ENCODE measurements at places on chromosomes 16 and 17. TPM values are rescaled to one million over a fixed set of nuclear protein-coding genes. Genes with fewer than 3 reads are reported as not detected.

DNA sequence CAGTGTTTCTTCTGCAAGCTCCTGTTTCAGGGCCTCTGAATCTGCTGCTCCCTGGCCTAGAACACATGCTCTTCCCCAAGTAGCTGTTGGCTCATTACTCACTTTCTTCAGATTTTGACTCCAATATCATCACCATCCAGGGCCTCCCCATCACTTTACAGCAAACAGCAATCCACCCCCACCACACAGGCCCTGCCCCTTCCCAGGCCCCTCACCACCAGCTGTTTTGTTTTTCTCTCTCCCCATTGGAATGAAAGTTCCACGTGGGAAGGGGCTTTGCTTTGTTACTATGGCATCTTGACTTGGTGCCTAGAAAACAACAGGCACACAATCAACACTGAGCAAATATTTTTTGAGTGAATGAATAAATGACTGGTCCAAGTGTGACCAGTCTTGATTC lies 4.0 kb downstream of the TMEM170A start:
- DNase-seq: no peak

The HS3ST4 gene
- total RNA-seq: not detected

DNA sequence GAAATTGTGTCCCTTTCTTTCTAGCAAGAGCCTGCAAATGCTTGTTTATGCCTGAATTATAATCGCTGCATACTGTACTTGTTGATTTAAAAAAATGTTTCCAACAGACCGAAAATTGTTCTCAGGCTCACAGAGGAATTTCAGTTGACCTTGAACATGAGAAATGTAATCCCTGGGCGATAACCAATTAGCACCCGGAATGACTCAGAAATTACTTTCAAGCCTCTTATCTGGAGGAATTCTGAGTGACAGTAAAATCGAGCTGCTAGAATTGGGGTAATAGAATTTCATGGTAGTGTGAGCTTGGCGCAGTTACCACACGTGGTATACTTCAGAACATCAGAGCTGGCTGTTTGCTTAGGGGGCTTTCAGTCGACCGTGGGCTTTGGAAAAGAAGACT lies 139.1 kb upstream of the CACNG3 start:
- DNase-seq: no peak

DNA sequence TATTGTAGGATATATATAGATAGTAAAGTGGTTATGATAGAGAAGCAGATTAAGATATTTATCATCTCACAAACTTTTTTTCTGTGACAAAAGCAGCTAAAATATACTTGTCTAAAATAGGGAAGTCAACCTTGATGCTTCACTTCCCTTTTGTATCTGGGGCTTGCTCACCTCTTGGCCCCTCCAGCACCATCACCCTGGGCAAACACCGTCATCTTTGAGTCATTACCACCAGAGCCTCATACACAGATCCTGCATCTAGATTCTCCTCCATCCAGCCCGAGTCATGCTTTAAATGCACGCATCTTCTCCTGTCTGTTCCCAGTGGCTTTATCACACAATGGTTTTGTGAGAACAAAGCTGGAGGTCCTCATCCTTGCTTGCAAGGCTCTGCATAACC lies 1062.7 kb upstream of the EEF2KMT start:
- DNase-seq: no peak

The CCDC200 gene
- not detected for total RNA-seq

GRCh38 chr17:42422412-42422957 lies 571 bp downstream of the CAVIN1 start:
- peak; percentile 36 for DNase-seq

DNA sequence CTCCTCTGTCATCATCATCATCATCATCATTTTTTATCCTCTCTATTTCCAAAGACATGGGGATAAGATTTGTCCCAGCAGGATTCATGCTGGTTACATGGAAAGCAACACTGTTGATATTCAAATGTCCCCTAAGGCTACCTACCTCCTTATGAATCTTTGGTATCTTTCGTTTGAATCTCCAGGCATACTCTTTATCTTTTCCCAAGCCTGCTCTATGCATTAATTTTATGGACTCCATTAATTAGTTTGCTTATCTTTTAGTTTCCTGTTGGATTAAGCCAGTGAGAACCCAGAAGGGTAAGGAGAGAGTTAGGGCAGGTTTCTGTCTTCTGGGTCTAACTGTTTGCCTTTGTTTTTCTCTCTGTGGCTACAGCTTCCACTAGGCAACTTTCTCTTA lies 129.6 kb upstream of the GOT2 start:
- DNase-seq: no peak

The GAS2L2 gene
- not detected for total RNA-seq

DNA sequence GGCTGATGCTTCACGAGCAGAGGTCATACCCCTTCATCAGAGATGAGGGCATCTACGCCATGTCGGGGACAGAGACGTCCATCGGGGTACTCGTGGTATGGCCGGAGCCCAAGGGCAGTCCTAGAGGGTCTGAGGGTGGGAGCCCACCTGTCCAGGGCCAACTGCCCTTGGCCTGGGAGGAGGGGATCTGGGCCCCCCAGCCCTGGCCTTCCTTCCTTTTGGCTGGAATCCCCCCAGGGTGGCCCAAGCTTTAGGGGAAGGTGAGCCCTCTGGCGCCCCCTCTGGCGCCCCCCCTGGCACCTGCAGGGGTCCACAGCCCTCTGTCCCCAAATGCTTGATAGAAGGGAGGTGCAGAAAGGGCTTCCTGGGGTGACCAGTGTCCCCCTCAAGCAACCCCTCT lies 69.3 kb downstream of the SCNN1B start:
- no peak for DNase-seq

DNA sequence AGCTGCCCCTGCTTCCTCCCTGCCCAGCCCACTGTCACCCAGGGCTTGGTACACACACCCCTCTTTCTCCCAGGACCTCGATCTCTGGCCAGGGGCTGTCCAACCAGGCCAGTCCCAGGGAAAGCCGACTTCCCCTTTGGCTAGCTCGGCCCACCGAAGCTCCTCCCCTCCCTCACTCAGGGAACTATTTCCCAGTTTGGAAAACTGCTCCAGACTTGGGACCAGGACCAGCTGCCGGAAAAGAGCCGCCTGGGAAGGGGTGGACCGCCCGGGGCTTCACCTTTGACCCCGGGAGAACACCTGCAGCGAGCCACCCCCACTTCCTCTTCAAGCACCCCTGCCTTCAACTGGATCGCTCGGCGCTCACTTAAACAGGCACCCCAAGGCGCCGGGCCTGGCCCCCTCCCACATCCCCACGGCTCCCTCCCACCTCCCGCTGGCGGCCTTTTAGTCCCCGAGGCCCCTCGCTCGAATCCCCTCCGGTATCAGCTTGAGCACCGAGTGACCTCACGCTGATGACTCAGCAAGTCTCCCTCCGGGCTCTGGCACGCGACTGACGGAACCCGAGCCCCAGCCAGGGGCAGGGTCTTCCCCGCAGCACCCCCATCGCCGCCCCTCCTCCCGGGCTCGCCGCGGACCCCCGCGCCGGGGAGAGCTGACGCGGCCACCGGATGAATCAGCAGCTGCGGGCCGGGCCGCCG lies 934 bp downstream of the MAFG start:
- DNase-seq: peak; percentile 71

The NUFIP2 gene
- 61.0 TPM for total RNA-seq

The DUS1L gene
- total RNA-seq: 134 TPM

The DHRS7C gene
- not detected for total RNA-seq

DNA sequence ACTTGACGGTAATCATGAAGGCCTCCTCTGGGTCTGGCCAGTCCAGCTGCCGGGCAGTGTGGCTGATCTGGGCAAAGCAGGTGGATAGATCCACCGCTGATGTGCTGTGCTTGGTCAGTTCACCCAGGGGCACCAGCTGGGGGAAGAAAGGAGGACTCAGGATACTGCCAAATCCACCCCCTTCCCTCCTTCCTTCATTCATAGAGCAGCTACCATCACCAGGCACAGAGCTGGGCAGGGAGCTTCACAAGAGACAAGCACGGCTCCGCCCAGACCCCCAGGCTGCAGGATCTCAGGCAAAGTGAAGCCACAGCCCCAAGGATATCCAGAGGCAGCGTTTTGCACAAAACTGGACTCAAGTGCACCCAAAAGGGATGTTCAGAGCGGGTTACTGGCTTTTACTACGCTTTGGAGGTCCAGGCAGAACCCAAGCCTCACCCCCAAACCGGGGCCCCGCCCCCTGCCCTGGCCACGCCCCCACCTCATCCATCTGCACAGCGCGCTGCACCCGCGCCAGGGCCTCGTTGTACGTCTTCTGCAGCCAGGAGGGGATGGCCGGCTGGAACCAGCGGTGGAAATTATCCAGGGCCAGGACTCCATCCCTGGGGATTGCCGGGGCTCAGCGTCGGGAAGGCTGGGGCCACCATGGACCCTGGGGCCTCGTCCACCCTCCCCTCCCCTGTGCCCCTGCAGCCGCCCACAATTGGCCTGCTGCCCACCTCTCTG lies 9.1 kb downstream of the UNC13D start:
- DNase-seq: no peak

- DNase-seq: no peak
Observed at GRCh38 chr17:54608634-54609155, 292.0 kb upstream of the TOM1L1 start.

The C16orf89 gene
- not detected for total RNA-seq

The CCDC154 gene
- total RNA-seq: 5.1 TPM

The PTGES3L gene
- 1.4 TPM for total RNA-seq

DNA sequence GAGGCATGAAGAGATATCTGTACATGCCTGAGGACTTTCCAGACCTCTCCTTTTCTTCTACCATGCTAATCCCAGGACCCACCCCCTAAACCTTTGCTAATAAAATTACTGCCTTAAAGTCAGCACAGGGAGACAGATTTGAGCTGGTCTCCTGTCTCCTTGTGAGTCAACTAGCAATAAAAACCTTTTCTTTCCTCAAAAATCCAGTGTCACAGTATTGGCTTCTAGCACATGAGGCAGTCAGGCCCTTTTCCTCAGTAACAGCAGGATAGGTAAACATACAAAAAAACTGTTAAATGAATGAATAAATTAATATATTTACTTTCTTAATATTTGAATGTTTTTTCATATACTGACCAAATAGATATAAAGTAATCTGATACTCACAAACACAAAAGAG lies 41.3 kb downstream of the ABCA10 start:
- no peak for DNase-seq

DNA sequence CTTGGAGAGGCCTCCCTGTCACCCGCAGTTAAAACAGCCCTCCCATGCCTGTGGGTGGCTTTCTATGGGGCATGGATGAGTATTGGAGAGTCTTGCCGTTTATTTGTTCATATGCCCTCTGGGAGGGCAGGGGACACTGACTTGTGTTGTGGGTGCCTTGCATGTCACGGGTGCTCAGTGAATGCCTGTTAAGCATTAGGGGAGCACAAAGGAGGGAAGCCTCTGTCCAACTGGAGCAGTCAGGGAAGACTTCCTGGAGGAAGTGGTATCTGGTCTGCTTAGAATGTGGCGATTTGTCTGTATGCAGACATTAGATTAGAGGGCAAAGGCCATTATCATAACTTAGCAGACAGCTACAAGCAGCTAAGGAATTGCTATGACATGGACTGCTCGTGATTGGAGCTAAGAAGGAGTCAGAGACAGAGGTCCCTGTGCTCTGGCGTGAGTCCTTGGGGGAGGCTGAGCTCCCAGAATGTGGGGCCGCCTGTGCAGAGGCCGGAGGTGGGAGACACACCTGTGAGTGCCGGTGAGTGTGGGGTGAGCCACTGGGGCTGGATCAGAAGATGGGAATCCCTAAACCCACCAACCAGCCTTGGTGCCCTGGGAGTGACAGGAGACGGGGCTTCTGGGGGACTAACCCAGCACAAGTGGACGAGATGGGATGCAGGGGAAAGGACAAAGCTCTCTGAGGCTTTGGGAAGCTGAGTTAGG lies 286.1 kb downstream of the SEC14L1 start:
- peak; percentile 15 for DNase-seq

DNA sequence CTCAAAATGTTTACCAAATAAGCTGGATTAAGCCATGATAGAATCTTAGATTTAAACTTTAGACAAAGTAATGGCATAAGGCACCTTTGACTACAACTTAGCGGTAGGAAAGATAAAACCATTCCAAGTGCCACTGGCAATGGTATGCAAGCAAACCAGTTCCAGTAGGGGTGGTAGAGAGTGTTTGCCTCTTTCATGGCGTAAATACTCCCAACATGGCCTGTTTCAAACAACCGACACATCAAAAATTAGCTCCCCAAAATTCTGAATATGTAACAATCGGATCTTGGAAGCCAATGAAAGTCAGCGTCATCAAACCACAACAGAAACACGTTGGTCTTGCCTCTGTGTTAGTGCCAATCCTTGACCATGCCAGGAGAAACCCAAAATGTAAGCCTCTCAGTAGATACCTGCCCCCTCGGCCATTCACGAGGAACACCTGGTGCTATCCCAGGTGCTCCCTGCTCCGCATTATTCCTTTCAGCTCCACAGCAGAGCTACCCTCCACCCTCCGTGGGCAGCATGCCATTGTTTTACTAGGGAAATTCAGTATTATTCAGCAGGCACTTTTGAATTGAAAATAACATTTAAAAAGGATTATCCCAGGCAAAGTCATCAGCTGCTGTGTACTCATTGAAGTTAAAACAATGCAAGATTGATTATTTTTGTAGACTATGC lies 307.8 kb upstream of the CDH11 start:
- DNase-seq: no peak

DNA sequence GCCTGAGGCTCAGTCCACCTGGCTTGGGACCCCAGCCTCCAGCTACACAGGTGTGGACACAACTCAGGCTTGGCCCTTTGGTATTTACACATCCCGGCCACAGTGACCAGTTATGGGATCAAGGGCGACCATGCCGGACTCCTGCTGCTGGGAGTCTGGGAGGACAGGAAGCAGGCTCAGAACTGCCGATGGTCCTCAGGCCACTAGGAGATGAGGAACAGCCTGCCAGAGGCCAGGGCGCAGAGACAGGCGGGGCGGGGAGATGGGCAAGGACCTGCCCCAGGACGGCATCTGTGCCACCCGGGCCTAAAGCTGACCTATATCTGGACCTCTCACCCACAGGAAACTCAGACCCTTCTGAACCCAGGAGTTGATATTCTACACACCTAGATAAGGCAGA lies 12.5 kb downstream of the NXN start:
- no peak for DNase-seq

Data from activated B cell treated with CpG ODN at 0.5 μM for 24 hours (primary cell).